Left renal cortex interstitium (tissue), 4 donors: ENCODE measurements at places on chromosomes 16 and 17. TPM values are rescaled to one million over a fixed set of nuclear protein-coding genes. Genes with fewer than 3 reads are reported as not detected.

CCL4L2 gene
- polyA plus RNA-seq, result 0.74 TPM

CACNG1 gene
- 0.11 TPM for polyA plus RNA-seq

GRCh38 chr16:55058576-55058975 lies 127.9 kb downstream of the IRX5 start:
- no peak for DNase-seq

- DNase-seq, result no peak
Measured at GRCh38 chr17:75610103-75610984, 22.7 kb downstream of the MYO15B start.

DNA sequence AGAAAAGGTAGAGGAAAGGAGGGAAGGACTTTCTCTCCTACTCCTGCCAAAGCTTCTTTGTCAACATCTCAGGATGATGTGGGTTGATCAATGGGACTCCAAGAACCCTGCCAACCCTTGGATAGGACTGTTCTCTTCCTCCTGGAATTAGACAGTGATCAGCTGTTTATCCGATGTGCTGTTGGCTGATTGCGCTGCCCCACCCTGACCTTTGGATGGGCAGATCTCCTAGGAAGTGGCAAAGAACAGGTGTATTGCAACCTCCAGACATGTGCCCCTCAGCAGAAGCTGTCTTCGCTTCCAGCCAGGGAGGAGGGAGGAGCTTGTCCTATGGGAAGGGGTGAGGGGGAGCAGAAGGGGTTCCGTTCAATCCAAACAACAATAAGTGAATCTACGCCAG lies 30.5 kb downstream of the SLC5A11 start:
- DNase-seq, result no peak

DNA sequence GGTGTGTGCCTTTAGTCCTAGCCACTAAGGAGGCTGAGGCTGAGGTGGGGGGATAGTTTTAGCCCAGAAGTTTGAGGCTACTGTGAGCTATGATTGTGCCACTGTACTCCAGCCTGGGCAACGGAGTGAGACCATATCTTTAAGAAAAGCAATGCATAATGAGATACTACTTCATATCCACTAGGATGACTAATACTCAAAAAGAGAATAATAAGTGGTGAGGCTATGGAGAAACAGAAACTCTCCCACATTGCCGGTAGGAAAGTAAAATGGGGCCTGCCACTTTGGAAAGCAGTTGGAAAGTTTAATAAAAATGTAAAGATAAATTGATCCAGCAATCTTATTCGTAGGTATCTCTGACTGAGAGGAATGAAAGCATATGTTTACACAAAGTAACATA lies 4.6 kb upstream of the NPIPB2 start:
- no peak for DNase-seq

GRCh38 chr17:83056583-83057396 lies 22.6 kb upstream of the METRNL start:
- DNase-seq, result no peak
